ENCODE measurements at places on chromosomes 7 and 10. TPM values are rescaled to one million over a fixed set of nuclear protein-coding genes. Genes with fewer than 3 reads are reported as not detected.

GRCh38 chr10:124999433-125000365 lies 57.8 kb downstream of the ZRANB1 start:
- DNase-seq = peak; percentile 22

DNA sequence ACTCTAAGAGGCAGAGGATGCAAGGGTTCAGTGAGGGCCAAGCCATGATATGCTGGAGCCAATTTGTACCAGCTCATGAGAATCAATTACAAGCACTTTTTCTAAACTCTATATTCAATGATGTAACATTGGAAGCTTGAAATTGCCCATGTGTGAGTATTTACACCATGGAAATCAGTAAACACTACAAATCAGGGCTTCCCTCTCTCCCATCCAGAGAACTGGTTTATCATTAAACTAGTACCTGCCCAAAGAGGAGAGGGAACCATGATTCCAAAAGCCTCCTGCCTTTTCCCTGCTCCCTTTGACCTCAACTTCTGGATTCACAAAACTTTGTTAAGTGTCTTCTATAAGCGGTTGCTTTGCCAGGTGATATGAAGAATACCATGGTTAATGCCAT lies 52.5 kb upstream of the BICC1 start:
- DNase-seq = no peak

GRCh38 chr7:98354511-98355249 lies 46.2 kb downstream of the BAIAP2L1 start:
- DNase-seq = no peak

DNA sequence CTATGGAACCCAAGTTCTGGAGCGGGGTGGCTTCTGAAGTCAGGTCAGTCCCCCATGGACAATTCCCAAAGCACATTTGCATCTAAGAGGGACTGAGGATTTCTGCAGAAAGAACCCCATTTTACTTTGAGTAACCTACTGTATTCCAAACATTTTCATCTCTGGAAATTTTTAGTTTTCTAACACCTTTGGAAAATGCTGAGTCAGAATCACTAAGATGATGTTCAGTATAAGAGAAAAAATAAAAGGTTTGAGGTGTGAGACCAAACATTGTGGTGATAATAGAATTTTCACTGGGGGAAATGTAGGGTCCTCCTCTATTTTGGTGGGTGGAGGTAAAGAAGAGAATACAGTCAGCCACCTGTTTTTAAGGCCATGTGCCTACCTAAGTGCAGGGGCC lies 227.1 kb downstream of the LRMDA start:
- no peak for DNase-seq

GRCh38 chr7:85070967-85071628 lies 115.8 kb downstream of the SEMA3D start:
- no peak for DNase-seq

DNA sequence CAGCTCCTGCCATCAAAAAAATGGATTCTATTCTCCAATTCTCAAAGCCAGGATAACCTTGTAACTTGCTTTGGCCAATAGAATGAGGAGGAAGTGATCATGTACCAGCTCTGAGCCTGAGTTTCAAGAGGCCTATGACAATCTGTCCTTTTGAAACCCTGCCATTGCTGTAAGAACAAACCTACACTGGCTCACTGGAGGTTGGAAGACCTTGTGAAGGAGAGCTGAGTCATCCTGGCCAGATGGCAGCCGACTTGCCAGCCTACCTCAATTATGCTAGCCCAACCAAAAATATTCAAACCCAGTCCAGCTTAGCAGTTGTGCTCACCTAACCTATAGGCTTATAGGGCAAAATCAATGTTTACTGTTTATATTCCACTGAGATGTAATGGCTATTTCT lies 93.0 kb downstream of the HGF start:
- no peak for DNase-seq

DNA sequence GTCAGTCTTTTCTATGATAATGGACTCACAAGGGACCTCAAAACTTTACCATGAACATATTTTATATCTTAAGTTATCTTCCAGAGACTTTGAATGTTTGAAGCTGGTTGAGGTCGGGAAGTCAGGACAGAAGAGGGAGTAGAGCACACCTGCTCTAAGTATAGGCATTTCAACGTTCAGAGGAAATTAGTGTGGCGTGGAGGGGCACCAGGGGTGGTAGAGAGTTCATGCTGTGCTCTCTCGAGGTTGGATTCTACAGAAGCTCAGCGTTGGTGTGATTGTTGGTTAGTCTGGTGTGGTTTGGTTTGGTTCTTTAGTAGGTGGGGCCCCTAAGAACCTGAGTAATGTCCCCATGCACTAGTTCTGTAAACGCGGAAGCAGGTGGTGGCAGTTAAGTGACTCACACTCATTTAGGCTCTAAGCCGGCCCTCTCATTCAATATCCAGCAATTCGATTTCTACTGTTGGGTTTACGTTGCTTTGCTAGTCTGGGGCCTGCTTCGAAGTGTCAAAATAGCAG lies 19.8 kb downstream of the CNTNAP2 start:
- DNase-seq = no peak

PDCD4 gene
- total RNA-seq = 458 TPM

HECW1 gene
- total RNA-seq = under 0.01 TPM

ANKRD61 gene
- total RNA-seq = not detected
